ENCODE measurements at places on chromosomes 7 and 10.
A peak's percentile ranks its signal among the peaks of the same experiment; 100 is the strongest.

- no peak for DNase-seq
Measured at GRCh38 chr7:151637781-151638261, 118.1 kb upstream of the RHEB start.

DNA sequence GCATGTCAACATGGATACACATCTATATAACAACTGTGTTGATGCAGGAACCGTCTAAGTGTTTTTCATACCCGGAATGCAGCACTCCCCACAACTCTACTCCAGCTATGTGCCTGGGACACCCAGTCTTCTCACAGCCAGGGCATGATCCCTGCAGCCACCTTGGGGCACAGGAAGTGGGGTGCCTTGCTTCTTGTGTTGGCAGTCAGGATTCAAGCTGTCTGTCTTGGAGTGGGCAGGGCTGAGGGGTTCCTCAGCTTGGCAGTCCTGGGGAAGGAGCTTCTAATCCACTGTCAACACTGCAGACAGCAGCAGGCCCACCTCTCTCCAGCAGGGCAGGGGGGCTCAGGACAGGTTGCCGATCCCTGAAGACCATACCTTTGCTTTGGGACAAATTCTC lies 41.3 kb downstream of the DRGX start:
- no peak for DNase-seq

DNA sequence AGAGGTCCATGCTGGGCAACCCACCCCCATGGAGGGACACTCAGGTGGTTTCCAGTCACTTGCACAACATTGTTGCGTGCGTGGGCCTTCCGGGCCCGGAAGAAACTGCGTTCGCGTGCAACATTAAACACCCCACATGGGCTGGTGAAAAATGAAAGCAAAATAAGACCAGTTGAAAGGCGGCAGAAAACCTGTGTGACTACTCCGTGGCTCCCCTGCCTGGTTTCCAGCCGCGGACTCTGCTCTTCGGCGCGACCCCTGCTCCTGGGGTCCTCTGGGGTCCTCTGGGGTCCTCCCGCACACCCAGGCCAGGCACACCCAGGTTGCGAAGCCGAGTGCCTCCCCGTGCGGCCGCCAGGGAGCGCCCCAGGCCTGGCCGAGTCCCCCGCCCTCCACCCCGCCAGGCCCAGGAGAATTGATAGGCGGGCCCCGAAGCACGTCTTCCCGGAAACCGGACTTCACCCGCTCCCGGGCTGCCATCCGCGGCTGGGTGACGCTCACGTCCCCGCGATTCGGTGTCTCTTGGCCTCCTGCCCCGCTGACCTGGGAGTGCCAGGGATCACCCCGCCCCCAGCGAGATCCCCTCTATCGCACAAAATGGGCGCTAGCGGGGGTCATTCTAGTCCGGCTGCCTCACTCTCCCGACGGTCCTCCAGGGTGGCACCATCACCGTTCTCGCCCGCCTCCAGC lies 1.9 kb upstream of the SH2D4B start:
- DNase-seq: peak; percentile 70

DNA sequence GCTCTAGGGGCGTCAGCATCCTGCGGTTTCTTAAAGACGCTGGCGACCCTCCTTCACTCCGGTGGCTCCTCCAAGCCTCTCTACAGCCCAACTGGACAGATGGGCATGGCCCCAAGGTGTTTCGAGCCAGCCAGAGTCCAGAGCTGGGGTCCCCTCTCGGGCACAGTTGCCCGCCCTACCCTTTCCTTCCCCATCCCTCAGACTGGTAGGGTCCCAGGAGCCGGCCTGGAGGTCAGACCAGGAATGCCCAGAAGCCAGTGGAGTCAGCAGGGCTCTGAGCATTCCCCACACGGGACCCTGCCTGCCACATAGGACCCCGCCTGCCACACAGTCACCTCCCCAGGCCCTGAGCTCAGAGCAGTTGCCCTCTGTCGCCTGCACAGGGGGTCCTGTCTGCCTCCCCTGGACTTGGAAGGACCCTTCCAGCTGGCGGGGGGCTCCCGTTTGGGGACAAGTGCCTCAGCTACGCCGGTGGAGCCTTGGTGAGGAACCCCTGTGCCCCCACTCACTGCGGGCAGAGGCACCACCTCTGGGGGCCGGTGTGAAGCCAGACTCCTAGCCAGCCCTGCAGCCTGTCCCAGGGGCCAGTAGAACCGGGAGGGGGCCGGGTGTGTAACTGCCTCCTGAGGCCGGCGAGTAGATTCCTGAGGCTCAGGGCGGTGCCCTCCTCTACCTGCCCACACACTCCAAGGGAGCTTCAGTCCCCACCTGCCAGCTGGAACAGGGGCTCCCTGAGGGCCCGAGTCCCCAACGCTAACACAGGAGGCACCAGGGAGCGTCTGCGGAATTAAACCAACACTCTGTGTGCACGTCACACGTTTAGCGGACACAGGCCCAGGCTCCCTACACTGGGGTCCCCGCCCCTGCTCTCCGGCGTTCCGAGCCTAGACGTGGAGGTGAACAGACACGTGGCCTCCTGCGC lies 19.4 kb upstream of the PDGFA start:
- no peak for DNase-seq

GRCh38 chr7:53542157-53542556 lies 506.7 kb downstream of the POM121L12 start:
- DNase-seq: no peak

DNA sequence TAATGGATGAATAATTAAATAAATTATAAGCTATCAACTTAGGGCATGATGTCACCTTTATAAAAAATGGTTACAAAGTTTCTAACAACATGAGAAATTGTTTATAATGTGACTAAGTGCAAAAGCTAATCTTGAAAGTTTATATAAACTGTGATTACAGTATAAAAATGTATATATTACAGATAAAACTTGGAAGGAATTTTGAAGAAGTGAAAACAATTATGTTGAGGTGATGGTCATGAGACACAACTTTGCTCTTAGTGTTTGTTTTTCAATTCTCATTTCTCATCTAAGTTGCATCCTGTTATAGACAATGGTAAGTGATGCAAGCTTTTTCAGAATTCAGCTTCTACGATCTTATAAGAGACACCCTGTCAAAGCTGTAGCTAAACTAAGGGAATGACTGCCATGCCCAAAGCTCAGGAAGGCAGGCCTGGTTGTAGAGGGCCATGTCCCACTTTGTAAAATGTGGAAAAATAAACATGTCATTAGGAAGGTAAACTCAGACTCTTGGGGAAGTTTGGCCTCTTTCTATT lies 23.9 kb downstream of the MACC1 start:
- DNase-seq: no peak

Measured in stimulated activated CD4-positive, alpha-beta T cell treated with anti-CD3 and anti-CD28 coated beads, Interleukin-4, amount 100 ng/mL, for 24 hours (primary cell).